ENCODE measurements at places on chromosomes 7 and 10. TPM values are rescaled to one million over a fixed set of nuclear protein-coding genes. Genes with fewer than 3 reads are reported as not detected.

Gene MRPS17
- 20.3 TPM for polyA plus RNA-seq

Gene RADIL
- 15.3 TPM for polyA plus RNA-seq

Gene PPP3CB
- 62.6 TPM for polyA plus RNA-seq

Gene AKR1B15
- polyA plus RNA-seq = not detected

Gene MUC12
- polyA plus RNA-seq = 1.4 TPM

Data from brain (organoid and tissue), 16 donors.